ENCODE measurements at places on chromosomes 12 and 14.

DNA sequence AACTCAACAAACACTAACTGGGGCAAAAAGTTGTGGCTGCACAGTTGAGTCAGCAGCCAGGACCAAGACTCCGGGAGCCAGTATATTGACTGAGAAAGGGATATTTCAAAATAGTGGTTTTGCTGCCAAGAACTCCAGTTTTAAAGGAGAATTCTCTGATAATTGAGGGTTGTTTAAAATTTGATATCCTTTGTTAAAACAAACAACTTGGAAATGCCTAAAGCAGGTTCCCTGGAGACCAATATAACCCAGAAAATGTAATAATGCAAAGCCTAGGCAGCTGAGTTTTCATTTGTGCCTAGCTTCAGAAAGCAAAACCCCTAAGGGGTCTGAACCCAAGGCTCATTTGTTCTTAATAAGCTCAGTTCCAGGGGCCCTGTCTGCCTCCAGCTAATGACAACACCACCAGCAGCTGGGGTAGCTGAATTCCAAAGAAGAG, 311.7 kb upstream of the CCDC196 start:
- no peak for DNase-seq

DNA sequence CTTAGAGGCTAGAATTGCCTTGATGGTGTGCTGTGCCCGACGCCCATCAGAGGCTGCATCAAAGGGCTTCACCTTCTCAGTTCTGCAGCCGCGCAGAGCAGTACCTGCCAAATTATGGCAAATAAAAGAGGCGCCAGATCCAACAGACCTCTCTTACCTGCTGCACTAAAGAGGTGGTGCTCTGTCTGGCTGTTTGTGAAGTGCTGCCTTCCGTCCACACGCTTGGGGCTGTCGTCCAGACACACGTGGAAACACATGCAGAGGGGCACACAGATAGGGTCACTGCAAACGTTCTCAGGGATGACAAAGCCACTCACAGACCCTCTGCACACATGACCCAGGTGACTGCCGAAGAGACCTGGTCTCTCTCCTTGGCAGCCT, 617.5 kb downstream of the VRK1 start:
- no peak for DNase-seq

DNA sequence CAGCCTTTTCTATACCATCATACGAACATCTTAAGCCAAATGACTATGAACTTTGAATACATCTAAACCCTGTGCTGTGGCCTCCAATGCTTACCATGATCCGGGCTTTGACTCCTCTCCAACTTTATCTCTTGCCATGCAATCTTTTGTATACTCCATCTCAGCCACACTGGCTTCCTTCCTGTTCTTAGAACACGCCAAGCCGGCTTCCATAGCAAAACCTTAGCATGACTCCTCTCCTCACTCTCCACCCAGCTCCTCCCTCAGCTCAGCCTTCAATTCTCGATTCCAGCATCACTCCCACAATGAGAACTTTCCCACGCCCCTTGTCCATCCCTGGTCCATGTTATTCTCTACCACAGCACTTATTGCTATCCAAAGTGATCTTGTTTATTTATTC, 228.3 kb downstream of the NTF3 start:
- no peak for DNase-seq

GRCh38 chr14:52551696-52552062, 626 bp downstream of the TXNDC16 start:
- DNase-seq, result no peak

- DNase-seq, result no peak
Measured at GRCh38 chr14:58862416-58863160, 224.8 kb downstream of the DACT1 start.

- DNase-seq, result no peak
Measured at GRCh38 chr14:56241461-56241860, 123.2 kb downstream of the PELI2 start.

DNA sequence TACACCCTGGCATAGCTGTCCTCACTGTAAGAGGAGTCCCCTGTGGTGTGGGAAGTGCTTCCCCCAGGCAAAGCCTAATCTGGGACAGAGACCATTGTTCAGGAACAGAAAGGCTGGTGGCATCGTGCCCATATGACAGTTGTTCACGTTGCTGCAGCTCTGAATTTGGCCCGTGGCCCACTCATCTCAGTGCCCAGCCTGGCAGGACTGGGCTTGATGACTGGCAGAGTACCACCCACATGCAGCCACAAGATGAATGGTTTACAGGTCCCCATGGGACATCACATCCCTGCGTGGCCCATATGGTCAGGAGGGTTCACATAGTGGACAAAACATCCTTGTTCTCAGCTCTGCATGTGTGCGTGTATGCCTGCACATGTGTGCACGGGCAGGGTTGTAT, 17.5 kb downstream of the IQSEC3 start:
- DNase-seq, result no peak

DNA sequence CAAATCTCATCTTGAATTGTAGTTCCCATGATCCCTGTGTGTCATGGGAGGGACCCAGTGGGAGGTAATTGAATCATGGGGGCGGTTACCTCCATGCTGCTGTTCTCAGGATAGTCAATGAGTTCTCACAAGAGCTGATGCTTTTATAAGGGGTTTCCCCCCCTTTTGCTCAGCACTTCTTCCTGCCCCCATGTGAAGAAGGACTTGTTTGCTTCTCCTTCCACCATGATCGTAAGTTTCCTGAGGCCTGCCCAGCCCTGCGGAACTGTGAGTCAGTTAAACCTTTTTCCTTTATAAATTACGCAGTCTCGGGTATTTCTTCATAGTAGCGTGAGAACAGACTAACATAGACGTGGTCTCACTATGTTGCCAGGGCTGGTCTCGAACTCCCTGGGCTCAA, 56.1 kb upstream of the EIF5 start:
- DNase-seq, result no peak

DNA sequence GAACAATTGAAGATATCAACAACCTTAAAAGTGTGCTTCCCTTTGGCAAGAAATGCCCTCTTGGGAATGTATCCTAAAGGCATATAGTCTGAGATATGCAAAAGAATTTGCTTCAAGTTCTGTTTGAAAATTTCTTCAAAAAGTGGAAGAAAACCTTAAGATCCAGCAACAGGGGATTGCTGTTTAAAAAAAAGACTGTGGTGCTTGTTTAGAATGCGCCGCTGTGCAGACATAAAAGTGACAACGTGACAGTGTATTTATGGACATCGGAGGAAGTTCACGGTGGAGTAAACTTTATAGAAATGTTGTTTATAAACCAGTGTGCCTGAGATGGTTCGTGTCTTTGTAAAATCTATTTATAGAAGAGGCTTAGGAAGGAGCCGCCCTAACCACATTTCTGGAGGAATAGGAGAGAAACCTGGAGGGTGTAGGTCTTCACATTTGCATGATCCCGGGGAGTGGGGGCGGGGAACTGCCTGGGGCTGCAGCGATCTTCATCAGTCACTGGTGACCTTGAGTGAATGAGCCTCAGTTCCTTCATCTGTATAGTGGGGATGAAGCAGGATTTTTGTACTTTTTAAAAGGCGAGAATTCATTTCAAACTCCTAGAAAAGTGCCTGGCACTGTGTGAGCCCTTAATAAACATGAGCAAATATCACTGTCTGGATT, 27.5 kb downstream of the ADGRD1 start:
- no peak for DNase-seq

- no peak for DNase-seq
Measured at GRCh38 chr12:31780096-31780495, 51.3 kb upstream of the AMN1 start.

- DNase-seq, result no peak
Measured at GRCh38 chr12:121577443-121578180, 3.2 kb downstream of the KDM2B start.

DNA sequence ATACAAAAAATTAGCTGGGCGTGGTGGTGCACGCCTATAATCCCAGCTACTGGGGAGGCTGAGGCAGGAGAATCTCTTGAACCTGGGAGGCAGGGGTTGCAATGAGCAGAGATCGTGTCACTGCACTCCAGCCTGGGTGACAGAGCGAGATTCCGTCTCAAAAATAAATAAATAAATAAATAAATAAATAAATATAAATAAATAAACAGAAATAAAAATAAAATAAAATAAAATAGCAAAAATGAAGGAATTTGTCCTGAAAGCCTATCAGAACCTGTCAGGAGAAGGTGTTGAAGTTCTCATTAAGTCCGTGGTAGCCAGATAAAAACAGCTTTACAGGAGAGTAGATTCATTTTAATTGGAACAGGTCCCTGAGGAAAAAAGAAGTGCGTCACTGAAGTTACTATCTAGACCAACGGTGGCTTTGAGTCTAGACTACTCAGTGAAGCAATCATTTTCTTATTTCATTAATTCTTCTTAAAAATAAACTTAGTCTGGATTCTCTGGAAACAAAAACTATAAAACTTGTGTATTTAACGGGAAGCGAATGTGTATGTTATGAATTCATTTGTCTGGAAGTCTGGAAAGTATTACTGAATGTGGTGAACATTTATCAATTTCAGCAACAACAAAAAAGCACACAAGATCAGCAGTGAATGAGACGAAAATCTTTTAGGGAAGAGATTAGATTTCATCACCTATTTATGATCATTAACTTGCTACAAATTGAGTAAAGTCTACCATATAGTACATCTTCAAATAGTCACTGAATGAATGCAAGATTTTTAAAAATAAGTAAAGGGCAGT, 248.5 kb upstream of the PDE3A start:
- no peak for DNase-seq

- peak; percentile 76 for DNase-seq
Measured at GRCh38 chr12:91098941-91099340, 12.4 kb downstream of the LUM start.

- DNase-seq, result no peak
Measured at GRCh38 chr14:100857233-100857922, 31.5 kb downstream of the MEG3 start.

- DNase-seq, result no peak
Measured at GRCh38 chr12:52778833-52779232, 1.7 kb upstream of the KRT76 start.

GRCh38 chr12:88793096-88793495, 212.8 kb upstream of the KITLG start:
- no peak for DNase-seq

DNA sequence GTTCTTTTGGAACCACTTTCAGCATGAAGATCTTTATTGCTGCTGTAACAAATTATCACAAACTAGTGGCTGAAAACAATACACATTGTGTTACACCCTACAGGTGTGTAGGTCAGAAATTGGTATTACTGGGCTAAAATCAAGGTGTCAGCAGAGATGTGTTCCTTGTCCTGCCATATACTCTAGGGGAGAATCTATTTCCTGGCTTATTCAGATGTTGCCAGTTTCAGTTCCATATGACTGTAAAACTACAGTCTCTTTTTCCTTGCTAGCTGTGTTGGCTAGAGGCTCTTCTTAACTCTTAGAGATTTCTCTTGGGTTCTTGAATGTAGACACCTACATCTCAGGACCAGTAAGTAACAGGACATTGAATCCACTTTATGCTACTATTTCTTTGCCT, 215.6 kb upstream of the PPFIA2 start:
- DNase-seq, result no peak

- no peak for DNase-seq
Measured at GRCh38 chr12:47993491-47993890, 10.8 kb downstream of the COL2A1 start.

DNA sequence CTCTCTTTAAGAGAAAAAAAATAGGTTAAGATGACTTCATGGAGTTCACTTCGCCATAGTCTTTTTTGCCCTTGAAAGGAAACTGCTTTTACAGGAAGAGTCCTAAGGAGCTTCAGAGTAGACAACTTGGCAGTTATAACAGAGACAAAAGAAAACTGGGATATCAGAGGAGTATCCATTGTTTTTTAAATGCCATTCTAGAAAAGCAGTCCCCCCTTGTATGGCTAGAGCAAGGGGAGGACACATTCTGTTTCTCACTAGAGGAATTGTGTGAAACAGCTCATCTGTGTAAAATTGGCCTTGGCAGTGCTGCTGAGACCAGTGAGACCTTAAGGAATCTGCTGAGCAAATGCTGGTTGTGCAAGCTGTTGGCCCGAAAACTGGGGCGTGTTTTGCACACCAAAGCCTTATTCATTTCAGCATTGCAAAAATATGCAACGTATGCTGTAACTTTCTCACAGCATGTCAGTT, 128.0 kb downstream of the GPR135 start:
- peak; percentile 50 for DNase-seq

- no peak for DNase-seq
Measured at GRCh38 chr12:71276541-71276940, 118.7 kb upstream of the TSPAN8 start.

DNA sequence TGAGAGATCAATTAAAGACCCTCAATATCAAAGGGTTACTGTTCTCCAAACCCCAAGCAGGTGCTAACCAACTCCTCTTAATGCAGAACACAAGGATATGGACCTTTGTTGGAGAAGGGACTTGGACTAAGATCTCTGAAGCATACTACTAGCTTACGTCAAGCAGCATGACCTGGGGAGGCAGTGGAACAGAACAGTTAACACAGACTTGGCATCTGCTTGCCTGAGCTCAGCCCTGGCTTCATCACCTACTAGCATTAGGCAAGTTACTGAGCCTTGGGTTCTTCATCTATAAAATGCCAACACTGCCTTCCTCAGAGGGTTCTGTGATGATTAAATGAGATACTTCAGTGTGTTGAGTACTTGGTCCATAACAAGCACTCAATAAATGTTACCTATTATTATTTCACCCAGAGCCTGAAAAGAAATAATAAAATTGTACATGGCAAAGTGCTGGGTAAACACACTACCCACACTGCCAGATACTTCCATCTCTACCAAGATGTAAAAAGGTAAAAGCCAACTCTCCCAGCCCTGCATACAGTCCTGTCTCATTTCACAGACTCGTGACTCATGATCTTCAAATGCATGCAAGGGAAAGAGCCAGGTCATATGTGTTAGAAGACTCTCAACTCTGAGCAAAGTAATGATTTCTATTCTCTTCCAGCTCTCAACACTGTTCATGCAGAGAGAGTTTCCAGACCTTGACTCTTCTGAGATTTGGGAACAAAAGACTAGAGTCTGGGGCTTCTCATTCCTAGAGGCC, 39.7 kb downstream of the FMNL3 start:
- no peak for DNase-seq

- no peak for DNase-seq
Measured at GRCh38 chr12:102962986-102963385, 5.5 kb downstream of the ASCL1 start.

DNA sequence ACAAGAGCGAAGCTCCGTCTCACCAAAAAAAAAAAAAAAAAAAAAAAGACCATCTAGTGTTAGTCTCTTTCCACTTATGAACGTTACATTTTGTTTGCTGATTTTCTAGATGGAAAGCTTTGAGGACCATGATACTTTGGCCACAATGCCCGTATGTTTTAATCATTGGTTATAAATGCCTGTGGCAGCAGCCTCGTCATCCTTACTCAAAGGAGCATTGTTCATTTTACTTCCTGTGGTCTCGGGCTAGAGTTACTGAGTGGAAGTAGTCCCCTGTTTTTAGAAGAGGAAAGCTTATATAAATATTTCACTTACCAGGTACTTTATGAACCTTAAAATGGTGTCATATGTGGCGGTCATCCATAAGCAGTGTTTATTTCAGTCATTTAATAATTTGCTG, 359.9 kb downstream of the AEBP2 start:
- DNase-seq, result no peak

- DNase-seq, result no peak
Measured at GRCh38 chr14:64581363-64581762, 31.6 kb downstream of the PPP1R36 start.
